ENCODE measurements at places on chromosomes 4 and X.
A peak's percentile ranks its signal among the peaks of the same experiment; 100 is the strongest.

DNA sequence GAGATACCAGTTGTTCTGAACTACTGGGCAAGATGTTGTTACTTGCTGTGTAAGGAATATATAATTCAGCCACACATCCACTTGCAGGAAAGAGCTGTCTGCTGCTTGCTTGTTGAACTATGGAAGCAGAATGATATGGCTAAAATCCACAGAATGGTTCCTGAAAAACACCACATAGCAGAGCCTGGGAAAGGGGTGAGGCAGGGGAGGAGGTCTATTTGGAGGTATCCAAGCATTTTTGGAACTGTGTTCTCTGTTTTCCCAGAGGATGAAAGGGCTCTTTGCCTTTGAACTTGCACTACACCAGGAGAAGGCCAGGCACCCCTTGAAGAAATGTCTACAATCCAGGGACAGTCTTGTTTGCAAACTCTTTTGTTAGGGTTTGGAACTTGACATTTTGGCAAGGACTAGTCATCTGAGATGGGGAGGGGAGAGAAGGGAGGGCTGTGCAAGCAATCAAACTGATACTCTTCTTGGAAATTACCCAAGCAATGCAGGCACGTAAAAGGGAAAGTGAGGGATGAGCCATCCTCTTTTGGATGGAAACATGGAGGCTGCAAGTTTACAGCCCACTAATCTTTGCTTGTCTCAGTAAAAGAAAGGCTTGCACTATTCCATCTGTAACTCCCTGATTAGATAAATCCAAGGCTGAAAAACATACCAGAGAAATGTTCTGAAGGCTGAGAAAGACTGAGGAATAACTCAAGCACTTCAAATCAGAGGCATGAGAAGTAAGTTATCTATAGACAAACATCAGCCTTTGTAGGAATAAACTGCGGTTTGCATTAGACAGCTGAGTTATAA is 141.0 kb downstream of the TSPAN5 start:
- no peak for DNase-seq

GRCh38 chr4:161320377-161320776 is 843.4 kb downstream of the FSTL5 start:
- DNase-seq: peak; percentile 8

- no peak for DNase-seq
These were observed 1.2 kb downstream of the UGDH start for GRCh38 chr4:39525822-39526690.

- no peak for DNase-seq
These were observed 37.1 kb downstream of the CPE start for GRCh38 chr4:165415910-165416309.

DNA sequence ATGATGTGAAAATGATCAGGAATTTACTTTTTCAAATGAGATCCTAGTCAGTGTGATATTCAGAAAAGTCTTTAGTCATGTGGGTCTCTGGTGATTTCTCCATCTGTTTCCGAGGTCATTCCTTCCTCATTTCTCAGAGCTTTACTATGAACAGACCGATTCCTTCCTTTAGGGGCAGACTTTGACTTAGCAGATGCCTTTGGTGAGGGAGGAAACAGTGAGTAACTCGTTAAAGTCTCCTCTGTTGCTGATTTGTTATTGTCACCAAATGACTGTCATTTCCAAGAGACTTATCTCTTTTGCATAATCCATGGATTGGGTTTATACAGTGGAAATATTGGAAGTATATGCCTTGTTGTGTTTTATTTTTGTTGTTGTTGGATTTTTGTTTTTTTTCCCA is 76.2 kb upstream of the CD99 start:
- DNase-seq: no peak

DNA sequence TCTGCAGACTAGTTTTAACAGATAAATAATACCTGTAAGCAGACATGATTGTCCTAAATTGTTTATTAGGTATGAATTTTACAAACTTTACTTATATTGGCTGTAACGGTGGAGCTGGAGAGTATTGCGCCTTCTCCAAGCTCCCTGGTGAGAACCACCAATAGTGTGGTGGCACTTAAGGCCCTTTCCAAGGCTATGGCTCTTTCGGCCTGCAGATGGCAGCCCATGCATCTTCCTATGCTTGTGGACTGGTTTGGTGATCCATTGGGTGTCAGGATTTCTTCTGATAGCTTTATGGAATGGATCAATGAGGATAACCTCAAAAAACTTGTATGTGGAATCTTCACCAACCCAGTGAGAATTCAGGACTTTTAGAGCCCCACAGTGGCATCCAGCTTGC is 7.8 kb downstream of the LARP1B start:
- no peak for DNase-seq

DNA sequence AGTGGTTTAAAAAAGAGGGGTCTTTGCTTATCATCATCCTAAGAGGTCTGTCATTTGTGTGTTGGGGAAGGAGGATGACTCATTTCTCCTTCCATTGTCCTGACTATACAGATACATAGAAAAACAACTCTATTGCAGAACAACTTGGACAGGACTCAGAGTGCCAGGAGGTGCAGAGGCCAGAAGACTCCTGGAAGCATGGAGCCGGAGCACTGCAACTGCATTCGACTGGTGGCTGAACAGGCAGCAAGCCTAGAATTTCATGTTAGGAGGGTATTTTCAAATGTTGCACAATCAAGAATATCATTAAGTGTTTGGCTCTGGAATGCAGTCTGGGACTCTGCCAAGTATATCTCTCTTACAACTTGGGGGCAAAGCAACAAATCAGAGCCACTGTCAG is 35.0 kb upstream of the MAML3 start:
- no peak for DNase-seq

DNA sequence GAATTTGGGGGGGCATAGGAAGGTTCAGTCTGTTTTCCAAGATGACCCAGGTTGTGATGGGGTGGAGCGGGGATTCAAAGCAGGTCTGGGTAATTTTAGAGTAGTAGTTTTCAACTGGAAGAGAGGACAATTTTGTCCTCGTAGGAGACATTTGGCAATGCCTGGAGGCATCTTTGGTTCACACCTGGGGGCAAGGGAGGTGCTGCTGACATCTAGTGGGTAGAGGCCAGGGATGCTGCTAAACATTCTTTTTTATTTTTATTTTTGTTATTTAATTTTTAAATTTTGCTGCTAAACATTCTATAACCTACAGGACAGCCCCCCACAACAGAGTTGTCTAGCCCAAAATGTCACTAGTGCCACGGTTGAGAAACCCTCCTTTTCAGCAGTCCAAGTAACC is 1.9 kb downstream of the RAB9A start:
- DNase-seq: no peak

GRCh38 chr4:41776466-41776865 is 27.9 kb upstream of the PHOX2B start:
- DNase-seq: no peak

DNA sequence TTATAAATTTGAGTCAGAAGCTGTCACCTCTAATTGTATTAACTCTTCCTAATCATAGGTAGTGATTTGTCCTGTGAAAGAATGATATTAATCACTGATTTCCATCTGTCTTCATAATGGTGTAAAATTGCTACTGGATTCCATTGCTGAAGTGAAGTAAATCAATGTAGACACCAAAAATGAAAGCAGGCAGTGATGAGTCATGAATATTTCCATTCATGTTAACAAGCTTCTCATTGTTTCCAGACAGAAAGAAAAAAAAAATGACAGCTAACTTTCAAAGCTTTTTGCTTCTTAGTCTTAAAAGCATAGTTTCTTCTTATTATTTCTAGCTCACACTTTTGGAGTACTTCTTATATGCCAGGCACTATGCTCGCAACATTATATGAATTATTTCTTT is 21.5 kb downstream of the FAM114A1 start:
- DNase-seq: no peak

- DNase-seq: no peak
These were observed 164.7 kb downstream of the PCDH18 start for GRCh38 chr4:137367620-137368019.

DNA sequence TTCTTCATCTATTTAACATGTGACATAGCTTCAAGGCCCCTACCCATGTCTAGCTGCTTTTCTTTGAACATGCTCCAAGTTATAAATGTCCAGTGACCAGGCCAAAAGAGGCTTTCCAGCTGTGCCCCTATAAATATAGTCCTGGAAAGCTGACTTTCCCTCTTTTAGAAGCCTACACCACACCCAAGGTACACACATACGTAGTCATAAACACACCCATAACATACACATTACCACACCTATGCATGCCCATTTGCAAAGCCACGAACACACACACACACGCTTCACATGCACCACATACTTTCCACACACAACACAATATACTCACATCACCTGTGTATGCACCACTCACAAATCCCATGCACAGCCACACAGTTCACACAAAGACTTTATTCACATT is 2.0 kb downstream of the ARHGAP36 start:
- DNase-seq: no peak

GRCh38 chr4:59060002-59060846 is 1950.0 kb upstream of the IGFBP7 start:
- DNase-seq: no peak

DNA sequence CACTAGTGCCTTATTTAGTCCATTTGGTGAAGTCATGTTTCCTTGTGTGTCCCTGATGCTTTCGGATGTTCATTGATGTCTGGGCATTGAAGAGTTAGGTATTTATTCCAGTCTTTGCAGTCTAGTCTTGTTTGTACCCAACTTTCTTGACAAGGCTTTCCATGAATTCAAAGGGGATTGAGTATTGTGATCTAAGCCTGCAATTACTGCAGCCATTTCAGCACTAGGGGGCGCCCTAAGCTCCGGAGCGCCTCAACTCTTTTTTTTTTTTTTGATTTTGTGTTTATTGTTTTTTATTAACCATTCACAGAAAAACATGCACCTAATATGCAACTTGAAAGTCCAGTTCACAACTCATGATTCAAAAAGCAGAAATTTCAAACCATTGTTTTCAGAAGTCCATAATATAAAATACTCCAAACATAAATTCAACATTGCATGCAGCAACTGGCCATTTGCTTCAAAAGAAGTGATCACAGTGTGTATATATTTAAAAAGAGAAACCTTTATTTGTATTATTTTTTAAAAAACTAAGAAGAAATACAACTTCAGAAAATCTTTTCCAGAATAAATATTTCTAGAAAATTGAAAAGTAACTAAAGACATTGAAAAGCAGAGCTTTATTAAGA is 59.2 kb downstream of the PTPN13 start:
- DNase-seq: no peak

DNA sequence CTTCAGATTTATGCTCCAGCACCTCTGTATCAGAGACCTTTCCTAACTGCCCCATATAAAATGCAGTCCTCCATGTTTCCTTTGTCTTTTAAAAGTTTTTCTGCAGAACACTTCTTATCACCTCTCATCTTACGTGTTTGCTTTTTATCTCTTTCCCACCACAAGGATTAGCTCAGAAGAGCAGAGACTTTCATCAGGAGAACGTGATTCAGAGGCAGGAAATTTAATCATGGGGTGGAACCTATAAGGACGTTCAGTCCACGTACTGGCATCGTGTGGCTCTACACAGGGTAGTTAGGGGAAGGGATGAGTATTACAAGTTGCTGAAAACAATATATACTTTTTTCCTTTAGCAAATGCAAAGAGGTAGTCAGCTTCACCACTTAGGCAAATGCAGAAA is 98.7 kb downstream of the SORBS2 start:
- DNase-seq: no peak

GRCh38 chr4:145731028-145731427 is 51.1 kb downstream of the C4orf51 start:
- peak; percentile 66 for DNase-seq

GRCh38 chrX:31227250-31227649 is 155.4 kb upstream of the FTHL17 start:
- no peak for DNase-seq

DNA sequence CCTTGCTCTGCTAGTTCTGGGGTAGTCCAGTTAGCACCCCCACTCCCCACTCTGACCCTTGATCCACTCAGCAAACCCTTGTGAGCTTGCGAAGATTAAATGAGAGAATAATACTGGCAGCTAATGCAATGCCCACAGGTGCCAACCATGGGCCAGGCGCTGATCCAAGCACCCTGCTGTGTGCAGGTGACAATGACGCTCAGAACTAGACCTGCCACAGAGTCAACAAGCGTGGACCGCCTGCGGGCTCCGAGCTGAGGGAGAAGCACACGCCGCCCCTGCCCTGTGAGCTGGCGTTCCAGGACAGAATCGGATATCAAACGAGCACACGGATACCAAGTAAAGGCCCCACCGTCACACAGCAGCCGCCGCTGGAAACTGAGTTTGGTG is 129.2 kb downstream of the FAM53A start:
- no peak for DNase-seq

DNA sequence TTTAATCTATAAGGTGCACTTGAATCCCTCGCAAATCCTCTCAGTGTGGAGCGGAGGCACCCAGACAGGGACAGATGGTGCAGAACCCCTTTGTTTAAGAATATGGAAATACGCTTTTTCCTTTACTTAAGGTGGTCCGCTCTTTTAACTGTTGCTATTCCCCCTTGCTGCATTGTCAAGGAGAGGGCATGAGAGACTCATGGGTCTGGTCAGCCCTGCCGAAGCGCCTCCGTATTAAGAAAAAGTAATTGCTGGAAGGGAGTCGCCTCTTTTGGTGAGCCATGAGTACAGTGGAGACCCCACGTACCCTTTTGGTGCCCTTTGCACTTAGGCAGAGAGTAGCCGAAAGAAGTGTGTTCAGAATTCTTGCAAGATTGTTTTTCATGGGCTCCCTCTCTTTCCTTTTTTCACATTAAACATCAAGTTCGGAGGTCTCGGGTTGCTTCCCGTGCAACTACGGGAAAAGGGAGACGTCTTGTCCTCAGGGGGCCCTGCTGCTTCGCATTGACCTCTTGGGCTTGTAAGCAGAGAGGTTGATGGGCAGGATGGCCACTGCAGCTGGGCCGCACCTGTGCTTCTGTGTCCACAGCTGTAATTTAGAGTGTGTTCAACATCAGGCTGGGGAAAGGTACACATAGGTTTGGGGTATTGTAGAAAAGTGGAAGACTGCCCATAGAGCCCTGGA is 109.6 kb downstream of the SPRY1 start:
- no peak for DNase-seq

- DNase-seq: no peak
These were observed 28.8 kb upstream of the EGFL6 start for GRCh38 chrX:13540602-13541001.

DNA sequence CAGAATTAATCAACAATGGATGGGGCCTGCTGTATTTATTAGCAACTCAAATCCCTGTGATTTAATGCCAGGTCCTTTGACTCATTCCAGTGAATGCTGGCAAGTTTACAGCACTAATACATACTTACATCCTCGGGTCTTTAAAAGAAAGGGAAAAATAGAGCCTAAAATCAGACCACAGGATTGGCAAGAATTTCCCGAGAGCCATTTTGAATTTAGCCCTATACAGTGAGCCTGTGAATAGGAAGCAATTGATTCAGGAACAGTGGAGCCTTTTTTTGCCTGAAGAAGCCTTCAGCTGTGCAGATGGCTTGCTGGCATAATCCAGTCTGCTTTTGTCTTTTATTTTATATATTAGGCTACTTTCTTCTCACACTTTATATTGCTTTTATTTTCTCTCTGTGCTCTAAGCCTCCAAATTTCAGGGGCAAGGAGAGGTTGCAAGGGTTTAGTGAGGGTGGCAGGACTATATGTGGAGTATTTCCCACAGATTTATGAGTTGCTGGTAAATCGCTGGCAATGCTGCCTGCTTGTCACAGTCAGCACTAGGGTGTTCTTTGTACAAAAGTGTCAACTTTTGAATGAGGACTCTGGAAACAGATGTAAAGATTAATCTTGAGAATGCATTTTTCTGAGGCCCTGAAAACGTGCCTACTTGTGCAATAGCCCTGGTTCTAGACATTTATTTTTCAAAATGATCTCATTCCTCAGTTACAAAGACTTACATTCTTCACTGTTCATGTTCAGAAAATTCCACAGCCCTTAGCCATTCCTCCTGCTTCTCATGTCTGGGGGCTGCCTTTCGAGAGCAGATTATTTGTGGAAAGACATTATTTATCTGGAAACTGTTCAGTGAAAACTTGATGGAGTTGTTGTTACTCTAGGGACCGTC is 303.5 kb downstream of the SPRY1 start:
- no peak for DNase-seq

Data from NCI-H1092 (cell line).